Activated T-helper 2 cell treated with anti-CD3 and anti-CD28 coated beads, Interferon-gamma antibody, Interleukin-2, Interleukin-4, amounts not matched to agents 10 μg/mL and 5 μg/mL and 100 μg/mL, durations not matched to agents 14 hours and 24 hours and 36 hours (primary cell): ENCODE measurements at places on chromosomes 1 and 21. TPM values are rescaled to one million over a fixed set of nuclear protein-coding genes. Genes with fewer than 3 reads are reported as not detected.

- no peak for DNase-seq
- no peak overlapping the region for H3K4me3 ChIP-seq
- H3K27me3 ChIP-seq, result no peaks in the 10 kb centered on the region
- H3K36me3 ChIP-seq, result peaks cover 41% of the 10 kb centered on the region
These were observed 4.5 kb downstream of the PMVK start for GRCh38 chr1:154931940-154932487.

The CNTN2 gene
- total RNA-seq, result not detected in 2 replicates

GRCh38 chr1:45850017-45850416, 46.6 kb downstream of the MAST2 start:
- no peak overlapping the region for H3K27ac ChIP-seq
- peaks cover 23% of the 10 kb centered on the region for H3K36me3 ChIP-seq
- no peaks in the 10 kb centered on the region for H3K4me1 ChIP-seq
- H3K4me3 ChIP-seq, result no peak overlapping the region

GRCh38 chr1:61481315-61481715, 243.6 kb downstream of the TM2D1 start:
- no peaks in the 10 kb centered on the region for H3K36me3 ChIP-seq
- H3K4me3 ChIP-seq, result no peak overlapping the region
- H3K27me3 ChIP-seq, result peaks cover 20% of the 10 kb centered on the region
- no peaks in the 10 kb centered on the region for H3K4me1 ChIP-seq

GRCh38 chr1:170032531-170033280, 41.8 kb downstream of the KIFAP3 start:
- H3K36me3 ChIP-seq, result peaks cover 2% of the 10 kb centered on the region
- no peak for DNase-seq
- no peak overlapping the region for H3K4me3 ChIP-seq
- H3K4me1 ChIP-seq, result peaks cover 5% of the 10 kb centered on the region

The S100A7 gene
- not detected in 2 replicates for total RNA-seq

The NT5C1A gene
- total RNA-seq, result 0.74 and 1.2 TPM in 2 replicates
